H1 (cell line): ENCODE measurements at places on chromosomes 11 and 22.

DNA sequence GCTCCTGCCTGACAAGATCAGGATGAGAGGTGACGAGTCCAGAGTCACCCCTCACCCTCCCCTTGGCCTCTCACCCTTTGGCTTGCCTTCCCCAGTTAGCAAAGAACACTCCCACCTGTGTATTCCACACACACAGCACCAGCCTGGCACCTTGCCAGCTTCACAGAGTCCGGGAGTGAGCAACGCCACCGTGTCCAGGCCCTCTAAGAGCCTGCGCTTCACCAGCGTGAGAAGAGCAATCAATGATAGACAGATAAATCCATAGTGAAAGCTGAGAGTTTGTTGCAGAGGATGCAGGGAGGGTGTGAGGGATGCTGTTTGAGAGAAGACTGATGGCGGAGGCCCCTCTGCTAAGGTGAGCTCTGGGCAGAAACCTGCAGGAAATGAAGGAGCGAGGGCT lies 404.5 kb downstream of the LARGE1 start:
- no peak for DNase-seq

GRCh38 chr11:73234471-73235181 lies 16.5 kb downstream of the P2RY2 start:
- no peak for DNase-seq

- DNase-seq: peak; percentile 88
Observed at GRCh38 chr22:38824585-38824984, 19.2 kb downstream of the NPTXR start.

DNA sequence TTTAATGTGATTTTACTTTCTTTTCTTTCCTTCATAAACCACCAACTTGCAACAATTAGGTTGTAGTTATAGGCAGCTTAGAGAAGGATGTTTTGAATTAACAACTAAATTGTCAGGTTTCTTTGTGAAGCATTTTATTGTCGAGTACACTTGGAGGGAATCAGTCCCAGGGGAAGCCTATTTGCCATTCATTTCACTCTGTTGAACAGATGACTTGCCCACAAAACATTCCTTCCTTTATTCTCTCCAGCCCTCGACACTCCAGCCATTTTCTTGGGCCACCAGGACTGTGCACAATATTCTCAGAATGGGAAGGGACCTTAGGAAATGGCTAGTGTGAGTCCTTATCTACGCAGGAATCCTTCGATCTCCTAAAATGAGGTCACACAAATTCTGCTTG lies 620.6 kb downstream of the SOX6 start:
- no peak for DNase-seq

DNA sequence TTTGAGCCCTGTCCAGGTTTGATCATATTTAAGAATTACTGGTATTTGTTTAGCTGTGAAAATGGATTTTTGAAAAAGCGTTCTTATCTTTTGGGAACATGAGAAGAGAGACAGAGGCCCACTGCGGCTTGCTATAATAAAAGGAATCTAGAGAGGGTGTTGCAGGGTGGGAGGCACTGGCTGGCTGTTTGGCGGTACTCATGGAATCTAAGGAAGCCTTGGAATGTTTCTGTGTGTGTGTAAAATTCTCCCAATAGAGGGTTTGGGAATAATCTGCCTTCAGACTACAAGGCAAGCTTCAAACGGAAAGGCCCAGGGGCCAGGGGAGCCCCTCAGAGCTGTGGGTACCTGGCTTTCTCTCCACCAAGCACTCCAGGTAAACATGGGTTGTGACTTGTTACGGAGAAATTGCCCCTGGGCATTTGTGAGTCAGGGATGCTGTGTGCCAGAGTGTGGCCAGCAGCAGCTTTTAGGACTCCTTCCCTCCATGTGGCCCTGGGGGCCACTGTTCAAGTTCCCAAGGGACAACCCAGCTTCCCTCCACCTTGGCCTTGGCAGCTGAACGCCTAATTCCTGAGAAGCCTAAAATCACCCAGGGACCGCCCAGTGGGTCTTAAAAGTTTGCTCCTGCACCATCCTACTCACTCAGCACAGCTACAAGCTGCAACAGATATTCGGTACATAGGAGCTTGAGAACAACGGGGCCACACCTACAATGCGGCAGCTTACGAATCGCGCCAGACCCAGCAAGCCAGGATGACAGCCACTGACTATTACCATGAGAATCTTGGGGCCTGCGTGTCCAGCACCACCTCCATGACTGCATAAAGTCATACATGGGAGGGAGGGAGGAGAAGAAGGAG lies 14.1 kb upstream of the SYT8 start:
- DNase-seq: no peak

GRCh38 chr22:43475549-43476076 lies 63.8 kb downstream of the MPPED1 start:
- DNase-seq: no peak

GRCh38 chr22:46540874-46541273 lies 3.5 kb upstream of the CELSR1 start:
- DNase-seq: no peak

- no peak for DNase-seq
Observed at GRCh38 chr11:17748761-17749721, 14.5 kb downstream of the KCNC1 start.

GRCh38 chr22:45777046-45777851 lies 105.6 kb downstream of the ATXN10 start:
- no peak for DNase-seq

GRCh38 chr11:8403310-8403709 lies 139.6 kb upstream of the LMO1 start:
- DNase-seq: no peak

DNA sequence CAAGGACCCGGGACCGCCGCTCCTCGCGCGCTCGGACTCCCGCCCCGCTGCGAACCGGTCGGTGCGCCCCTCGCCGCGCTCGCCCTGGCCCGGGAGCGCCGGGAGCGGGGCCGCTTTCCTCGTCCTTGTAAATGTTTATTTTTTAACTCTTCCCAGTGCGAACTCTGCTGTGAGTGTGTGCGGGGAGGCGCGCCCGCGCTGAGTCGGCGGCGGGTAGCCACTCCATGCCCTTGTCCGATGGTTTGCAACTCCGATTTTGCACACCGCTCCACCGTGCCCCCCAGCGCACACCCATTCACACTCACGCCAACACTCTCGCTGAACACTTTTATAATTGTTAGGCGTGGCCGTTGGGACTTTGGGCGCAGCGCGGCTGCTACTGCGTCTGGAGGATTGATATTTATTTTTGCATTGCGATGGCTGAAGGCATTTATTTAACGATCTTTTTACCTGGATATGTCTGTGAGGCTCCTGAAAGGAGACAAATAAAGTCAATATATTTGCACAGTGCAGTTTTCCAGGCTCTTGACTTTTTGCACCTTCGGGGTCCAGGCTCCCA lies 1.0 kb downstream of the C11orf96 start:
- DNase-seq: no peak

DNA sequence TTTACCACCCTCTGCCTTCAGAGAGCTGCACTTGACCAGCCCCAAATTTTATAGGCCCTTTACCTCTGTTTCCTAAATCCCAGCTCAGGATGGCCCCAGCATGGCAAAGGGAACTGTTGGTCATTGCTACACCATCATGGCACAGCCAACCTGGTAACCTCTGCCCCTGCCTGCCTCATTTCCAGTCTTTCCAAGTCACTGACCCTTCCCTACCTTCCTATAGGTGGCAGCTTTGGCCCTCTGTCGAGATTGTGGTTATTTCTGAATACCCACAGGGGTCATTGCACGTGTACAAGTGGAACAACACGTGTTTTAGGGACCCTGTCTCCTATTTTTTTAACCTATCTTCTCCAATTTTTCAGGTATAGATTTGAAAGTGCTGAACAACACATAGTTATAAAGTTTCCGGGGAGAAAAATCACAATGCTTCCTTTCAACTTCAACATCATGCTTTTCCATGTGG lies 2.8 kb downstream of the GALNT18 start:
- no peak for DNase-seq

GRCh38 chr11:11095831-11096723 lies 238.2 kb upstream of the ZBED5 start:
- no peak for DNase-seq

DNA sequence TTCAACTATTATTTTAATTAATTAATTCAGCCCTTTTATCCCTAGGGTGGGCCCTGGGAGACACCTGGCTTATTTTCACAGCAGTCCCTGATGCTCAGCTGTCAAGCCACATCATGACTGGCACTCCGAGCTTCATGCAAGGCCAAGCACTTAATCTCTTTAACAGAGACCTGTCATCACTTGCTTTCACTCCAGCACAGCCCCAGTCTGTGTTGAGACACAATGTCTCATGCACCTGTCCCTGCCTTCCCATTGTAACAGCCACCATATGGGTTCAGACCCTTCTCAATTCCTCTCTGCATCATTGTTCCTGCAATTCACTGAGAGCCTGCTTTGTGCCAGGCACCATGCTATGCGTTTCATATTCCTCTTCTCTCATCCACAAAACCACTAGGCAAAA lies 222.2 kb upstream of the TENM4 start:
- DNase-seq: no peak

- no peak for DNase-seq
Observed at GRCh38 chr22:48152164-48152775, 1389.8 kb downstream of the TBC1D22A start.

DNA sequence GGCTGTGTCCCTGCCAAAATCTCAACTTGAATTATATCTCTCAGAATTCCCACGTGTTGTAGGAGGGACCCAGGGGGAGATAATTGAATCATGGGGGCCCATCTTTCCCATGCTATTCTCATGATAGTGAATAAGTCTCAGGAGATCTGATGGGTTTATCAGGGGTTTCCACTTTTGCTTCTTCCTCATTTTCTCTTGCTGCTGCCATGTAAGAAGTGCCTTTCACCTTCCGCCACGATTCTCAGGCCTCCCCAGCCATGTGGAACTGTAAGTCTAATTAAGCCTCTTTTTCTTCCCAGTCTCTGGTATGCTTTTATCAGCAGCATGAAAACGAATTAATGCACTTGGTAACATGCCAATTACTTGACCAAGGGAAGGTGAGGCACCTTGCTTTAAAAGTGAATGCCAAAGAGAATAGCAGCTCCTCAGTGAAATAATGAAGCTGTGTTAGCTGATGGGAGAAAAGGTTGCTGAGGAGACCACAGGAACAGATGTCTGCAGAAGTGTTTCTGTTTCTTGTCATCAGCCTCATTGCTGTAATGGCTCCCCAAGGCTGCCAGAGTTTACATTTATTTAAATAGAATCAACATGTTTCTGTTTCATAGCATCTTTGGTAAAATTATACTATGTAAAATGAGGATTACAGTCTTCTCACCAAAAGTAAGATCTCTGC lies 89.0 kb upstream of the CD44 start:
- no peak for DNase-seq

GRCh38 chr11:10324474-10324873 lies 19.6 kb downstream of the ADM start:
- DNase-seq: no peak

DNA sequence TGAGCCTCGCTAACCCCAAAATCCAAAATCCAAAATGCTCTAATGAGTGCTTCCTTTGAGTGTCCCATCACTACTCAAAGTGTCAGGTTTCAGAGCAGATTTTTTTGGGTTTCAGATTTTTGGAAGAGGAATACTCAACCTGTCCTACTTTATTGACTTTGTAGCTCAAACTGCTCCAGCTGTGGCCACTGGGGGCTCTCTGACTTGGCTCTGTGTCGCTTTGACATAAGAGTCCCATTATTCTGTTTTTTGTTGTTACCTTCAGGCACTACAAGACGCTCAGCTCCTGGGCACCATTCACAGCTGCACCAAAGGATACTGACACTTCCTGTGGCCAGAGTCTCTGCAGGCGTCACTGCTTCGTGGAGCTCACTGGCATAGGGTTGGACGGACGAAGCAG lies 41.1 kb downstream of the PHF21B start:
- DNase-seq: no peak

DNA sequence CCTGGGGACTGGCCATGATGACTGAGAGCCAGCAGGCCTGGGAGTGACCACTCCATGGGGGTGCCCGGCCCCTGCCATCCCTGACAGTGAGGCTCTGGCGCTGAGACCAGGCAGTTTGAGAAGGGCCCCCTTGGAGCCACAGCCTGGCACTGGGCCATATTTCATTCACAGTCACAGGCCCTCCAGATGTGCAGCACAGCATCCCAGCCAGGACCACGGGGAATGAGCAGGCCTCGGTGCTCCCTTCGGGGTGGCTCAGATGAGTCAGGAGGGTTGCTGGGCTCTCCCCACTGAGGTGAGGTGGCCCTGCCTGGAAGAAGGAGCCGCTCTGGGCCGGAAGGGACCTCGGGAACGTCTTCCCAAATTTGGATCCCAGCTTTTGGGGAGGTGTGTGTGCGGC lies 53.0 kb downstream of the GRAMD4 start:
- DNase-seq: no peak

DNA sequence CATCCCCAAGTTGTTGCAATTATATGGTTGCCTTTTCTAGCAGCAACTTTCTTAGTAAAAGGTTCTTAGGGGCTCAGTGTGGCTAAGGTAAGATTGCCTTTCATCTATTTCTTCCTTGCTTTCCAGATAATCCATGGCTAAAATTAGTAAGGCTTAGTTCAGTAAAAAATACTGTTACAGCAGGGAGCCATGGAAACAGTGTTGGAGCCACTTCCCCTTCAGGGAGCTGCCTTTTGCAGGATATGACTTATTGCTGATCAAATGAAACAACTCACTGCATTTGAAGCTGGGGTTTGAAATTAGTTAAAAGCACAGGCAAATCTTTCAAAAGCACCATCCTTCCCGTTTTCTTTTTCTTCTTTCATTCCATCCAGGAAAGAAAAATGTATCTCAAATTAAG lies 184.3 kb downstream of the C11orf87 start:
- no peak for DNase-seq

DNA sequence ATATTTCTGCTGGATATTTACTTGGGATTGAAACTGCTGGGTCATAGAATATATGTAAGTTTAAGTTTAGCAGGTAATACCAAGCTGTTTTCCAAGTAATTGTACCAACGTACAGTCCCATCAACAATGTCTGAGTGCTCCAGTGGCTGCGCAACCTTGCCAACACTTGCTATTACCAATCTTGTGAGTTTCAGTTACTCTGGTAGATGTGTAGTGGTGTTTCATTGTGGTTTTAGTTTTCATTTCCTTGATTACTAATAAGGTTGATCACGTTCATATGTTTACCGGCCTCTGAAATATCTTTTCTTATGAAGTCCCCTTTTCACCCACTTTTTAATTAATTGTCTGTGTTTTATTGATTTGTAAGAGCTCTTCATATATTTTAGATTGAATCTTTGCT lies 370.6 kb upstream of the CADM1 start:
- DNase-seq: no peak

DNA sequence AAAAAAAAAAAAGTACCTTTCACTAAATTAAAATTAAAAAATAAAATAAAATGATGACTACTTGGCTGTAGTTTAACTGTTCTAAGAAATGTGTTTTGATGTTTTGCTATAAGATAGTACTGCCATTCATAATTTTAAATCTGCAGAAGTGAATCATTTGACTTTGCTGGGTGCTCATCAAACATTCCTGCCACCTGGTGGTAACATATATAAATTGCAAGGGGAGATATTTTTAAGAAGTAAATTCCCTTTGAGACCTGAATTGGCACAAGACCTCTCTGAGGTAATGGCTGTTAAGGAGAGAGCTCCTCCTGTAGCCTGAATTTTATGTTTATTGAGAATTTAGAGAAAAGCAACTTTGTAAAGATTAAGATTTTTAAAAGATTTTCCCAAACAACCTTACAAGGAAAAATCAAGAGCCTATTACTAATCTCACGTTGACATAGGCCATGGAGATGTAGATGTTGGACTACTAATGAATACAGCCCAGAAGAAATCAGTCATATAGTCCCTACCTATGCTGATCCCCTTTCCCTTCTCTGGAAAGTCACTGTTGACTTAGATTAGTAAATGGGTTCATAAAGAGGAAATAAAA lies 11.9 kb upstream of the NARS2 start:
- DNase-seq: no peak

GRCh38 chr11:12684816-12685215 lies 10.6 kb downstream of the TEAD1 start:
- no peak for DNase-seq
